Dermis blood vessel endothelial cell (primary cell): ENCODE measurements at places on chromosomes 16 and 17. TPM values are rescaled to one million over a fixed set of nuclear protein-coding genes. Genes with fewer than 3 reads are reported as not detected.
A peak's percentile ranks its signal among the peaks of the same experiment; 100 is the strongest.

DNA sequence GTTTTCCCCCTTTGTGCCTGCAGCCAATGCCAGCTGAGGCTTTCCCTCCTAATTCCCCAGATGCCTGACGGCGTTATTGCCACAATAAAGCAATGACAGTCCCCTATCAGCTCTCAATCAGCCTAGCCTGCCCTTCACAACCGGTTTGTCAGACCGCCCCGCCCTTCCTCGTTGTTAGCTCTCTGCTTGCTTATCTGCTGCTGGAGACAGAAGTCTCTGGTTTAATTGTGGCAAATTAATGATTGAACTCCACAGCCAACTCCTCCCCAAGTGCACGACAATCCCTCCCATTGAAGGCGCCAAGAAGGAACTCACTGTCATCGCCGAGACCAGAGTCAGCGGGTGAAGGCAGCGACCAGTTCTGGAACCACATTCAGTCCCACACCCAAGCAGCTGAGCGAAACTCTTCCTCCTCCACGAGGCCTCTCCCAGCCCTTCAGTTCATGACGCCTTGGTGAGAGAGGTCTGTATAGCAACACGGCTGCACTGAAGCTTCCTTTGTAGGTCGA is 474.4 kb downstream of the SLC39A11 start:
- no peak for DNase-seq

GRCh38 chr17:67577429-67578141 is 140.2 kb upstream of the NOL11 start:
- peak; percentile 36 for DNase-seq

Gene DUS1L
- total RNA-seq: 72.5 and 72.7 TPM in 2 replicates

- DNase-seq: no peak
These were observed 15.6 kb downstream of the QPRT start for GRCh38 chr16:29694384-29695195.

Gene DPEP3
- total RNA-seq: not detected in 2 replicates

DNA sequence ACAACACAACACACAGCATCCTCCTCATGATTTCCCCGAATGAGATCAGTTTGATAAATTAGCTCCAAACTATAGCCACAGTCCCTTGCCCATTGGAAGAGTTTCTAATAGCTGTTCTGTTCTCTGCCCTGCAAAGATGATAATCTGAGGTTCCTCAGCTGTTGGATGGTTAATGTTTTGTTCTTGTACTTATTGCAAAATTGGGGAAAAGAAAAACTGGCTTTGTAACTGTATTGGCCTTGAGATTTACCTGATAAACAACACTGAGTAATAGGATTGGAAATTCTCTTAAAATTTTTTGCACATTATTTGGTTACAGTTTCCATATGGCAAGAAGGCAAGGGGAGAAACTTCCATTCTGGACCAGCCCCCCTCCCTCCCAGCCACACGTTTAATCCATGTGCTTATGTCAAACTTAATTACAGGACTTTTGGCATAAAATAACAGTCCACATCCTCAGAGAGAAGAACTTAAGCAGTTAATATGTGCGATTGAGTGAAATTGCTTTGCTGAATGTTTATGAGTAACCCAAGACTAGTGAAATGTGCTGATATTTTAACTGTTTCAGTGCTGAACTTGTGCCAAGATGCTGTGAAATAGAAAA is 119.1 kb upstream of the ZFHX3 start:
- DNase-seq: no peak
